Stimulated activated CD4-positive, alpha-beta T cell treated with anti-CD3 and anti-CD28 coated beads, TNF-alpha, amount 100 ng/mL, for 4 hours (primary cell): ENCODE measurements at places on chromosomes 3 and 15.

DNA sequence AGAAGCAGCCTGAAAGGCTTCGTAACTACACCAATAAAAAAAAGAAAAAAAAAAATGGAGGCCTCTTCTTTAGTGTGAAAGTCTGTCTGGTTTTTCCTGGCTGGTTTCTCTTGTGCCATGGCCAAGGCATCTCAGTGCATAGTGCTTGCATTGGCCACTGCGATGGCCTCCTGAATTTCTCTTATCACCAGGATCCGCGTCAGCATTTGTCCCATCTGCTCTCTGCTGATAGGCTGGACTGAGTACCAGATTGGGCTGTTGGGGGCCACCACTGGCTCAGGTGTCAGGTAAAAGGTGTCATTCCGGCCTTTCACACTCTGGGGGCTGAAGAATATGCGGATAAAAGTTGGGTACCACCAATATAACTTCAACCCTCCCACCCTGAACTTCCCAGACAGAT, 1.1 kb upstream of the IMPDH2 start:
- DNase-seq, result no peak

GRCh38 chr15:63905558-63906265, 72.0 kb upstream of the HERC1 start:
- DNase-seq, result no peak

GRCh38 chr3:115022835-115023398, 124.2 kb downstream of the ZBTB20 start:
- DNase-seq, result no peak

GRCh38 chr3:72176537-72177041, 391.6 kb upstream of the PROK2 start:
- no peak for DNase-seq

DNA sequence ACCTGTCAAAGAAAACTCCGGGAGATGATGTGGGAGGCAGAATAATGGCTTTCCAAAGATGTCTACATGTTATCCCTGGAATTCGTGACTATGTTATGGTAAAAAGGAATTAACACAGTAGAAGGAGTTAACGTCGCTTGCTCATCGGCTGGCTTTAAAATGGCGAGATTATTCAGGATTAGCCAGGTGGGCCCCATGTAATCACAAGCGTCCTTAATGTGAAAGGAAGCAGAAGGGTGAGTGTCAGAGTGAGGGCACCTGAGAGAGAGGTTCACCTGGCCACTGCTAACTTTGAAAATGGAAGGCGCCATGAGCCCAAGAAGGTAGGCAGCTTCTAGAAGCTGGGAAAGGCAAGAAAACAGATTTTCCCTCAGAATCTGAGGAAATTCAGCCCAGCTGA, 557.2 kb downstream of the EPHB1 start:
- DNase-seq, result no peak

DNA sequence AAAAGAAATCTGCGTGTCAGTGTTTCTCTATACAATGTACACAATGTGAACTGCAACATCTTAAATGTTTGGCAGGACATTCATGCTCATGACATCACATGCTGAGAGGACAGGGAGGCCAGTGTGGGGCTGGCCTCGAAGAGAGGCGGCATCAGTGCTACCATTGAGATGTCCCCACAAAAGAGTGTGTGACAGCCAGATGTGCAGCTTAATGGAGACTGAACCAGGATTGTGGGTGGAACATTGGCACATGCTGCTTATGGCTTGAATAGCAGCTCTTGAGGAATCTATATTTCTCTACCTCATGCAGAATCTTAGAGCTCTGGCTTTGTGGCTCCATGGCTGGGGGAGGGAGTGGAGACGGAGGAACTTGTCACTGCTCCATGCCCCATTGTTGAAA, 18.5 kb downstream of the CLDN11 start:
- no peak for DNase-seq

DNA sequence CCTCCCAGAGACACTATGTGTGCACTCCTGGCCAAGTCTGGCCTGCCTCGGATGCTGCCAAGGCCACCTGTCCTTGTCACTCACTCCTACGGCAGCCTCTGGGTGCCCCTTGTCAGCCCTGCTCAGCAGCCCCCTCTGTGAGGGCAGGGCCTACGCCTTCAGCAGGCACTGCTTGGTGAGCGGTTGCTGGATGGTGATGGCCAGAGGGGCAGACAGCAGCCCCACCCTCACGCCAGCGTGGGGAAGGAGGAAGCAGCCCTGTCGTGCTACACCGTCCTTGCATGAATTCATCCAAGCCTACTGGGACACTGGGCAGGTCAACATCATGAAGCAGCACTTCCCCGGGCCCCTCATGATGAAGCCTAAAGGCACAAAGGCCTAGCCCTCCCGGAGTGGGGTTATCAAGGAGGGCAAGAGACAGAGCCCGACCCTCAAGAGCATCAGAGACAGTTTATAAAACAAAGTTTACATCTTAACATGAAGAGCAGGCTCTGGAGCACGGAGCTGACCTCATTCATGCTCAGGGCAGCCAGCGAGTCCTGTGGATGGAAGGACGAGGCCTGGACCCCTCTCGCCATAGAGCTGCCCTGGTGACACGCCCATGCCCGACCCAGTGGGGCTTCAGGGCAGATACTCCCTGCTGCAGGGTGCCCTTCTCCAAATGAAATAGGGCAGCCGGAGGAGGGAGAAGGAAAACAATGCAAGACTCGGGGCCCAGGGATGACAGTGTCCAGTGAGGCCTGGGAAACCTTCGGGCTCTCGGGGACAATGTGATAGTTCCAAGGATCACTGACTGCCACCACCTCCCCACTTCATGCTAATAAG, 25.3 kb downstream of the CHDH start:
- no peak for DNase-seq

GRCh38 chr3:196194542-196194915, 16.7 kb downstream of the ZDHHC19 start:
- no peak for DNase-seq
